Airway epithelial cell (primary cell): ENCODE measurements at places on chromosomes 7 and 10. TPM values are rescaled to one million over a fixed set of nuclear protein-coding genes. Genes with fewer than 3 reads are reported as not detected.

The SPAM1 gene
- not detected in 2 replicates for total RNA-seq

The TFEC gene
- not detected in 2 replicates for total RNA-seq

The KAZALD1 gene
- 3.3 and 3.8 TPM in 2 replicates for total RNA-seq

The INHBA gene
- total RNA-seq: 3.8 and 5.9 TPM in 2 replicates

The LIPM gene
- 0.14 TPM in 1 of 2 replicates, not detected in the other for total RNA-seq

The CTBP2 gene
- total RNA-seq: 66.0 and 83.1 TPM in 2 replicates

The GPR37 gene
- total RNA-seq: 1.3 and 1.6 TPM in 2 replicates

The DNAJC12 gene
- total RNA-seq: 0.14 and 0.28 TPM in 2 replicates

The OGDH gene
- 82.2 and 97.5 TPM in 2 replicates for total RNA-seq

The FAM25C gene
- total RNA-seq: 8.0 and 9.6 TPM in 2 replicates

The MACC1 gene
- 16.3 and 16.7 TPM in 2 replicates for total RNA-seq

The TCAF2 gene
- total RNA-seq: 4.7 and 6.6 TPM in 2 replicates

The RBP3 gene
- total RNA-seq: not detected in 2 replicates

The HTR5A gene
- not detected in 2 replicates for total RNA-seq

The TPK1 gene
- 0.74 and 1.1 TPM in 2 replicates for total RNA-seq

The GNAT3 gene
- not detected in 2 replicates for total RNA-seq

The TAS2R41 gene
- total RNA-seq: not detected in 2 replicates

The CYP2W1 gene
- total RNA-seq: 8.2 and 13.1 TPM in 2 replicates

The OGDHL gene
- total RNA-seq: 0.14 and 0.28 TPM in 2 replicates

The MYH16 gene
- 0.35 and 1.2 TPM in 2 replicates for total RNA-seq

The ITGA8 gene
- total RNA-seq: not detected in 2 replicates

The CPXM2 gene
- total RNA-seq: not detected in 2 replicates

The OR2A7 gene
- total RNA-seq: 2.5 and 2.7 TPM in 2 replicates

The CLDN3 gene
- 0.28 TPM in 1 of 2 replicates, not detected in the other for total RNA-seq

The GPR15LG gene
- 44.5 and 87.7 TPM in 2 replicates for total RNA-seq

The ACTL6B gene
- total RNA-seq: not detected in 2 replicates

The SPDYE1 gene
- not detected in 2 replicates for total RNA-seq

The TMEM139 gene
- 3.2 and 8.7 TPM in 2 replicates for total RNA-seq

The MORN4 gene
- 3.4 and 6.6 TPM in 2 replicates for total RNA-seq

The RPEL1 gene
- total RNA-seq: not detected in 2 replicates
